Activated naive CD8-positive, alpha-beta T cell treated with anti-CD3 and anti-CD28 coated beads for 36 hours (primary cell): ENCODE measurements at places on chromosomes 4 and X. TPM values are rescaled to one million over a fixed set of nuclear protein-coding genes. Genes with fewer than 3 reads are reported as not detected.

- no peaks in the 10 kb centered on the region for H3K36me3 ChIP-seq
- no peak overlapping the region for H3K4me3 ChIP-seq
- H3K27me3 ChIP-seq = no peaks in the 10 kb centered on the region
- H3K4me1 ChIP-seq = no peaks in the 10 kb centered on the region
Observed at GRCh38 chr4:156829201-156829873, 142.3 kb downstream of the PDGFC start.

DNA sequence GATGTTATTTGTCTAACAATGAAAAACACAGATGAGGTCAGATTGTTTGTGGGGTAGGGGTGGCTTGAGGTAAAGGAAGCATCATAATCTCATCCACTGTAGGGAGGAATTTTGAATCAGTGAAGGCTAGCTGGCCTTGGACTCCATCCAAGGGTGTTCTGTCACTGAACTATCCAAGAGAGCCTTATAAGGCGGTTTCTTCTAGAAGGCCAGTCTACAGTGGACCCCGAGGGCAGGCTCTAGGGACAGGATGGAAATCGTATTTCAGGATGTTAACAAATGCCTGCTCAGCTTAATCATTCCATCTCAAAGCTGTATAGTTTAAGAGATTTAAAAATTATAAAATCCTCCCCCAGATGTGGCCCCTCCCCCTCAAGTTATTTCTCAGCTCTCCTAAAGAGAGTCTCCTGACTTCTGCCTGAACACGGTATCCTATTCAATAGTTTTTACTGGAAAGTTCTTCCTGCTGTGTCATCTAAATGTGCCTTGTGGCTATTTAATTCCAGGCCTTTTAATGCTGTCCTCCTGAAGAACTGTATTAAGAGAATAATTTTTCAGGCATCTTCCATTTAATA lies 8.0 kb downstream of the IGFBP7 start:
- H3K27ac ChIP-seq = no peak overlapping the region
- no peak for DNase-seq
- H3K4me1 ChIP-seq = no peaks in the 10 kb centered on the region

- no peaks in the 10 kb centered on the region for H3K27me3 ChIP-seq
- no peaks in the 10 kb centered on the region for H3K36me3 ChIP-seq
- no peak overlapping the region for H3K27ac ChIP-seq
- peaks cover 6% of the 10 kb centered on the region for H3K4me1 ChIP-seq
- peak; percentile 21 for DNase-seq
Observed at GRCh38 chr4:82293304-82293703, 80.5 kb downstream of the HNRNPD start.

The GJB1 gene
- not detected for total RNA-seq

The HGFAC gene
- not detected for total RNA-seq
